ENCODE measurements at places on chromosomes 13 and 19.
A peak's percentile ranks its signal among the peaks of the same experiment; 100 is the strongest.

GRCh38 chr19:18954094-18954493, 13.1 kb upstream of the HOMER3 start:
- H3K27me3 ChIP-seq = no peaks in the 10 kb centered on the region
- no peaks in the 10 kb centered on the region for H3K4me1 ChIP-seq
- H3K27ac ChIP-seq = no peak overlapping the region
- no peak overlapping the region for H3K4me3 ChIP-seq
- no peak for DNase-seq

GRCh38 chr19:53594811-53595509, 36.8 kb upstream of the DPRX start:
- no peak overlapping the region for H3K27ac ChIP-seq
- no peaks in the 10 kb centered on the region for H3K27me3 ChIP-seq
- no peak overlapping the region for H3K4me3 ChIP-seq
- H3K4me1 ChIP-seq = no peaks in the 10 kb centered on the region
- no peaks in the 10 kb centered on the region for H3K36me3 ChIP-seq
- no peak for DNase-seq

DNA sequence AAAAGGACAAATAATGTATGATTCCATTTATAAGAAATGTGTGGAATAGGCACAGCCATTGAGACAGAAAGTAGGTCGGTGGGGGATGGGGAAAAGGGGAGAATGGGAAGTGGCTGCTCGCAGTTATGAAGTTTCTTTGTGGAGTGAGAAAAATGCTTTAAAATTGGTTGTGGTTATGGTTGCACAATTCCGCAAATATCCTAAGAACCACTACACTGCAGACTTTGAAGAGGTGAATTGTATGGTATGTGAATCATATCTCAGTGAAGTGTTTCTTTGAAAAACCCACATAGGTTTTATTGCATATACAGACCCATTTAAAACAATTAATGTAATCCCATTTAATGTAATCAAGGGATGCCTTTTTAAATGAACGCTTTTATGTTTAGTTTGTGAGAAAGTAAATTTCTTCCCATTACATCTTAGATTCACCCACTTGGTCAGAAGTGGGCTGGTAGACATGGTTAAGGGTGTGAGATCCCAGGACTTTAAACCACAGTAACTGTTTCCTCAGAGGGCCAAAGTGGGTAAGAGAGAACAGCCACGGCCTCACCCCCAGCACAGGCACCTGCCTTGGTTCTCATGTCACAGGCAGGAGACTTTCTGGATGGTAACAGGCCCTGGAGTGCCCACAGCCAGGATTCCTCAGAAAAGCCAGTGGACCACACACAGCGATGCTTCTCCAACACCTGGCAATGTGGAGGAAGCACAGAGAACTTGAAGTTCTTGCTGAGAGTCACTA, 119.3 kb upstream of the GJB6 start:
- no peak overlapping the region for H3K4me3 ChIP-seq
- H3K27ac ChIP-seq = no peak overlapping the region
- DNase-seq = no peak
- no peaks in the 10 kb centered on the region for H3K27me3 ChIP-seq

DNA sequence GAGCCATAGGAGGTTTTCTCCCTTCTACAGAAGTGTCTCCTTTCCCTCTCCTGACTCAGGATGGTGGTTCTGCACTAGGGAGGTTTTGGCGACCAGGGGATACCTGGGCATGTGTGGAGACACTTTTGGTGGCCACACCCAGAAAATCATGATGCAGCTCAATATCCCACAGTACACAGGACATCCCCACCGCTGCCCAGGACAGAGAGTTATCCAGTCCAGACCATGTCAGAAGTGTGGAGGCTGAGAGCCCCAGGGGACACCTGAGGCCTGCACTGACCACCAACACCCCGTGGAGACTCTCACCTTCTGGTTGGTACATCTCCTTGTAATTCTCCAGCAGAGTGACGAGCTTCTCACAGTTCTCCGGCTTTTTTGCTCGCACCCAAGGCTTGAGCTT, 16.6 kb downstream of the PEG3 start:
- no peak overlapping the region for H3K27ac ChIP-seq
- H3K4me3 ChIP-seq = no peak overlapping the region
- no peaks in the 10 kb centered on the region for H3K27me3 ChIP-seq
- no peak for DNase-seq

DNA sequence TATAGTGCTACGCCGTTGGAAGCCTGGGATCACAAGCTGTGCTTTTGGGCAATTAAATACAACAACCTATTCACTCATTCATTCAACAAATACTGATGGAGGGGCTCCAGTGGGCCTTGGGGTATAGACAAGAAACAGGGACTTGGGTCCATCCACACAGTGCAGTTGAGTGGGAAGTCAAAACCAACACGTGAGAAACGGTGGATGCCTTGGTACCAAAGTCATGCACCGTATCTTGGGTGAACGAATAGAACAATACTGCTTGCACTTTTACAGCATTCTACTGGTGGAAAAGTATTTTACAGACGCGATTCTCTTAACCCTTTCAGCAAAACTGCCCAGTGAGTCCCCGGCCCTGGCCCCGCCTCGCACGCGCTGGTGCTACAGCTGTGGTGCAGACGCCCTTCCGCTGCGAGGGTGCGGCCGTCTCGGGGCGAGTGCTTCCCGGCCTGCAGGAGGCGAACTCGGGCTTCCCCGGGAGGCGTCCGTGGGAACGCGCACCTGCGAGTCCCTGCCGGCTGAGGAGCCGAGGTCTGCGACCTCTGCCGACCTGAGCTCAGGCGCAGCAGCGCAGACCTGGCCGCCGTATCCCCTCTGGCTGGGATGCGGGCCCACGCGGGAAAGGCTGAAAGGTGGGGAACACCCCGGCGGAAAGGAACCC, 8.3 kb downstream of the TNFRSF19 start:
- H3K27me3 ChIP-seq = no peaks in the 10 kb centered on the region
- H3K27ac ChIP-seq = peak overlapping the region; percentile 95
- no peaks in the 10 kb centered on the region for H3K36me3 ChIP-seq
- H3K4me3 ChIP-seq = peak overlapping the region; percentile 96
- DNase-seq = peak; percentile 83

DNA sequence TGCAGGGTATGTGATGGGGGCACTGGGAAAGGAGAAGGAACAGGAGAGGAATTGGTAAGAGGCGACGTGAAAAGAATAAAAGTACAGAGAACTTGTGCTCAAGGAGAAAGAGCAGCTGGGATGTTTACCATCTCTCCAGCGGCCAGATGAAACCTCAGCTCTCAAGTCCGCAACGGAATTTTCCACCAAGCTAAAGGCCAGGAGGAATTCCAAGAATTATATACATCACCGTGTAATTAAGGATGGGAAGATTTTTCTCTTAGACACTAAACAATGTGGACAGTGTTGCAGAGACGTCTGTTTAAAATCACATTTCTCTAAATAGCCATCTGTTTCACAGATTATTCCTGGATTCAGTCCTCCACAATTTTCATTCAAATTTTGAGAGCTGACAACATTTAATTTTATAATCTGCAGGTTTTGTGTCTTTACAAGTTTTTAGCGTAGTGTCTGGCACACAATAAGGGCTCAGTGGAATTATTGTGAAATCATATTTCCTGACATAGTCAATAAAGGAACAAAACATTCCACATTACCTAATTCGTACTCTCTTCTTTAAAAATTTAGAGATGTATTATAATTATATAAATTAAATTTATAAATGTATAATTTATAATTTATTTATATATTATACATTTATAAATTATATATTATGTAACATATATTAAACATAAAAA, 23.0 kb upstream of the USP29 start:
- no peaks in the 10 kb centered on the region for H3K4me1 ChIP-seq
- H3K27ac ChIP-seq = no peak overlapping the region
- H3K27me3 ChIP-seq = no peaks in the 10 kb centered on the region
- DNase-seq = no peak

- H3K4me3 ChIP-seq = no peak overlapping the region
- no peak for DNase-seq
- no peaks in the 10 kb centered on the region for H3K36me3 ChIP-seq
- H3K27ac ChIP-seq = no peak overlapping the region
These were observed 1121.9 kb upstream of the PCDH20 start for GRCh38 chr13:62537593-62537992.

DNA sequence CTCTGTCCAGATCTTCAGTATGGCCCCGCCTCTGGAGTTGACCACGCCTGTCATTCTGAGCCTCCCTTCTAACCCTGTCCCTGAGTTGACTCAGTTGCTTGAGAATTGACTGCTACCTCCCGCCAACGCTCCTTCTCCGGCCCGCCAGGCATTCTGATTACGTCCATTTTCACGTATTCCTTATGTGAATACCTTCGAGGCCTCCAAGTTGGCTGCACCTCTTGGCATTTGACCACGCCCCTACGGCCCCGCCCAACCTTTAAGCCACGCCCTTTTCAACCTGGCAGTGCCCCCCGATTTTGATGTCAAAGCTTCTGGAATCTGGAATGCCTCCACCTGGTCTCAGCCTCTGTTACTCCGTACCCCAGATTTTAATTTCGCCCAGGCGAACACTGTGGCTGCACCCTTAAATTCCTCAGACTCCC, 1.7 kb upstream of the EML2 start:
- H3K4me1 ChIP-seq = peaks cover 46% of the 10 kb centered on the region
- DNase-seq = no peak
- H3K27ac ChIP-seq = peak overlapping the region; percentile 77

DNA sequence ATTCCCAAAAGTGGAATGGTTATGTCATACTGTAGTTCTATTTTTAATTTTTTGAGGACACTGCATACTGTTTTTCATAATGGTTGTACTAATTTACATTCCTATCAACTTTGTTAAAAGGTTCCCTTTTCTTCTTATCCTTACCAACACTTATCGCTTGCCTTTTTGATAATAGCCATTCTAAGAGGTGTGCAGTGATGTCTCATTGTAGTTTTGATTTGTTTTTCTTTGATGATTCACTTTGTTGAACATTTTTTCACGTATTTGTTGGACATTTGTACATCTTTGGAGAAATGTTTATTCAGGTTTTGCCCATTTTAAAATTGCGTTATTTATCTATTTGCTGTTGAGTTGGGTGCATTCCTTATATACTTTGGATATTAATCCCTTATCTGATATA, 188.8 kb upstream of the SPRY2 start:
- H3K36me3 ChIP-seq = no peaks in the 10 kb centered on the region
- no peaks in the 10 kb centered on the region for H3K4me1 ChIP-seq
- H3K27ac ChIP-seq = no peak overlapping the region
- H3K27me3 ChIP-seq = no peaks in the 10 kb centered on the region
- no peak overlapping the region for H3K4me3 ChIP-seq

DNA sequence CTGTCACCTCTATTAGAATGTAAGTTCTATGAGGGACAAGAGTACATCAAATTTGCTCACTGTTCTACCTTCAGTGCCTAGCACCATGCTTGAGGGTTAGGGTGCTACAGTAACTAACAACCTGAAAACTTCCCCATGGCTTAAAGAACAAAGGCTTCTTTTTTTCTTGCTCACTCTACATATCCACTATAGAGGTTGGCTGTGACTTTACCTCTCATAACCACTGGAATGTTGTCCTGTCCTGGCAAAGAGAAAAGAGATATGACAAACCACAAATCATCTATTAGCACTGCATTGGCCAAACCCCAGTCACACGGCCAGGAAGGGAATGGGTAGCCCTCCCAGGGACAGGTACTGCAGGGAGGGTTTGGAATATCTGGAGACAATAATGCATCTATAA, 23.2 kb upstream of the ACOD1 start:
- no peak for DNase-seq
- H3K36me3 ChIP-seq = no peaks in the 10 kb centered on the region
- no peak overlapping the region for H3K27ac ChIP-seq
- H3K27me3 ChIP-seq = no peaks in the 10 kb centered on the region

DNA sequence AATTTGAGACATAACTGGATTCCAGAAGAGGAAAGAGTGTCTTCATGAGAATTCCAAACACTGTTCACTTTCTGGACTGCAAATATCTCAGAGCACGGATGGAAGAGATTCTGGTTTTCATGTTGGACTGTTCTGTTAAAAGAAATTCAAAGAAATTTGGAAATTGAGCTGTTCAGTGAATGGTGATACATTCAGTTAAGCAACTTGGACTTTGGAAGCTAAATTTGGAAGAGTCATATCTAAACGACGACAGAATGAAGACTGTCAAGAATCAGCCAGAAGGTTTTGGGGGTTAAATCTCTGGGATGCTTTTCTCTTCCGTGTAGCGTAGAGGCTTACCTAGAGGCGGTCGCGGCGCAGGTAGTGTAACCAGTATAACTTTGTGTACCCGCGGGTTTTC, 25.6 kb downstream of the SAFB start:
- DNase-seq = no peak
- H3K4me3 ChIP-seq = no peak overlapping the region
- no peak overlapping the region for H3K27ac ChIP-seq
- H3K27me3 ChIP-seq = no peaks in the 10 kb centered on the region
- H3K36me3 ChIP-seq = peaks cover 86% of the 10 kb centered on the region
- no peaks in the 10 kb centered on the region for H3K4me1 ChIP-seq

DNA sequence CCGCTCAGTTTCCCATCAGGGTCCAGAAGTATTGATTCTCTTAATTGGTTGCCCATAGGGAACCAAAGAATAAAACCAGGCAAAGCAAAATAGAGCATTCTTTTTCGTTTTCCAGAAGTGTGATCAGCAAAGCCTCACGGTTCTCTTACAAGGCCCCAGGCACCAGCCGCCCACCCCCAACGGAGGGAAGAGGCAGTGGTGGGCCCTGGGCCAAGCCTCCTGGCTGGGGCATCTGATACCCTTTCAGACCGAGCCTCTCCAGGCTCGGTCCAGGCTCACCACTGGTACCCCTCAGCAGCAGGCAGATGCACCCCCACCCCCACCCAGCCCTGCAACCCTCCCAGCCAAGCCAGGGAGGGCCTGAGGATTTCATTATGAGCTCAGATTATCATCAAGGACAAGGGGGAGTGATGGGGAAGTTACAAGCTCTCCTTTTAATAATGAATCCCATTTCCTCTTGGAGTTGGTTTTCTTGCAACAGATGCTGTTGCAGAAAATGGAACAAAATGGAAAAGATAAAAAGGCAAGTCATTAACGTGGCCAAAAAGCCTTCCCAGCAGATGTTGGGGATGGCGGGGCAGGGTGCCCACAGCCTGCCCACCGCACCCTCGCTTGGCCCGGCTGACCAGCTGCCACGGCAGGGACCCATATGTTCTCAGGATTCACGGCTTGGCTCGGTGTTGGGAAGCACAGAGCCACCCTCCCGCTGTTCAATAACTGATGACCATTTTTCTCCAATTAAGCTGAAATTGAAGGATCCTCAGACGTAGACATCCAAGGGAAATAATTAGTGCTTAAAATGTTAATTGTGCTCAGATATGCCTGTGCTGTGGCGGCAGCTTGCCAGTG, 45.9 kb upstream of the KCTD15 start:
- no peak overlapping the region for H3K4me3 ChIP-seq
- H3K27ac ChIP-seq = no peak overlapping the region

GRCh38 chr13:68128297-68128915, 898.3 kb upstream of the PCDH9 start:
- no peaks in the 10 kb centered on the region for H3K27me3 ChIP-seq
- H3K4me1 ChIP-seq = no peaks in the 10 kb centered on the region
- DNase-seq = no peak
- no peak overlapping the region for H3K27ac ChIP-seq
- H3K36me3 ChIP-seq = no peaks in the 10 kb centered on the region

GRCh38 chr13:24670961-24671381, 9.2 kb upstream of the ATP12A start:
- no peaks in the 10 kb centered on the region for H3K36me3 ChIP-seq
- no peaks in the 10 kb centered on the region for H3K27me3 ChIP-seq
- no peak overlapping the region for H3K27ac ChIP-seq
- no peaks in the 10 kb centered on the region for H3K4me1 ChIP-seq

All from right atrium auricular region (tissue), 2 donors.